ENCODE measurements at places on chromosomes 7 and 10.

DNA sequence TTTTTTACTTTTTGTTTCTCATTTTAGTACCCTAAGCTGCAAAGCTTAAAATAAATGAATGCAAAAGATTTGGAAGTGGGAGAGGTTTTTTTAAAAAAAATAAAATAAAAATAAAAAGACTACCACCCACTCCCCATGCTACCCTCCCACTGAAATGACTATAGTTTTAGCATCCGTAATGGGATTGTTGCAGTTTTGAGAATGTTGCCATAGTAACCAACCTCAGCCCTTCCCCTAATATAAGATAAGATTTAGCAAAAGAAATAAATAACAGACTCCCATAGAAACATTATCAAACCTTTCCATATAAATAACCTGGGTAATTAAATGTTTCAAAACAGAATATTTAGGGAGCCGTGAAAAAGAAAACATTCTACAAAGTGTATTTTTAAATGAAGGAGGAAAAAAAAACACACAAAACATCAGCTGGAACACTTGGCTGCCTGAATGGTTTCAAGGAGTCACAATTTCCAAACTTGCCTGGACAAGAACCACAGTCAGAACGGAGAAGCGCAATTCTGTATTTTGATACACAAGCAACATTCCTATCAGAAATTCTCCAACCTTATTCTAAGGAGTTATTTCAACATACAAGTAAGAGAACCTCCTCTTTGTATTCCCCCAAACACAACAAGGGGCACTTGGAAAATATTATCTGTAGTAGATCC, 57.4 kb downstream of the DGKI start:
- no peak for DNase-seq

- DNase-seq, result no peak
Measured at GRCh38 chr7:129134356-129134987, 10.0 kb upstream of the TSPAN33 start.

DNA sequence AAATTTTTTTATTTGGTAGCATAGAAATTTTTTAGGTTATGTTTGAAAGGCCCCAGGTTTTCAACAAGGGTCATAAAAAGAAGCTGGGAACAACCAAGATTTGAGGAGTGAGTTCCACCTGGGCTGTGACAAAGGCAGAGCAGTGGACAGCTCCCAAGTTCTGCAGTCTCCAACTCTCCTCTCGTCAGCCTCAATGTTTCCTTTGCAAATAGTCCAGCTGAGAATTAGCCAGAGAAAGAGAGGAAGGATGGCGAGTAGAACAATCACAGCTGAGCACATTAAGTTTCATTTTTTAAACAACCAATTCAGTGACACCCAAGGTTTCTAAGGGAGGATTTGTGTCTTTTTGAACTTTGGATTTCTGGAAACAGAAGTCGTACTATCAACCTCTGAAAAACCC, 143.2 kb downstream of the NRCAM start:
- DNase-seq, result no peak

- no peak for DNase-seq
Measured at GRCh38 chr10:112278871-112279270, 4.3 kb upstream of the TECTB start.

GRCh38 chr10:123936426-123936825, 44.8 kb upstream of the CPXM2 start:
- no peak for DNase-seq

DNA sequence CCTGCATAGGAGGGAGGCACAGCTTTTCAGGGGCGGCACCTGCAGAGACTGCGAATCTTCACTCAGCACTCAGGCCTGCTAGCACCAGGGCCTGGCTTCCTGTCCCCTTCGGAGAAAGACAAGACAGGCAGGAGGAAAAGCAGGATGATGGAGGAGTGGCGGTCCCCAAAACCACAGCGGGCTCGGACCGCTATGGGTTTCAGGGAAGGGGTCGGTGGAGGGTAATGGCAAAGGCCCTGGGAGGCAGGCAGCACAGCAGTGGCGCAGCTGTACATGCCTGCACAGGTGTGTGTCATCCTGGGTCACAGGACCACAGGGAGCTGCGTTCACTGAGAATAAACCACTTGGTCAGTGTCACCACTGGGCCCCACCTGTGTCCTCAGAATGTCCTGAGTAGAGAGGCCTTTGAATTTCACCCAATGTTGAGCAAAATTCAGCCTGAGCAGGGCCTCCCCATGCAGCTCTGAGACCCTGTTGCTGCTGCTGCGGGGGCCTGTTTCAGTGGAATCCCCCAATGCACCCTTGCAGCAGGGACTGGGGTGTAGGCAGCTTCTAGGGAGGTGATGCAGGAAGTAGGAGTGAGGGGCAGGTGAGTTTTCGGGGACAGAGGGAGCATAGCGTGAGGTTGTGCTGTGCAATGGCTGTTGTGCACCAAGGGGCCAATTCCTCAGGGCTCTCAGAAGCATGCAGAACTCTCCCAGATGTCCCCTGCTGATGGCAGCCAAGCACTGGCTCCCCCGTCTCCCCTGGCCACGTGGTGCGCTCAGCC, 90.6 kb upstream of the PPP2R2D start:
- no peak for DNase-seq
